GM12865 (cell line): ENCODE measurements at places on chromosomes 6 and 20.

DNA sequence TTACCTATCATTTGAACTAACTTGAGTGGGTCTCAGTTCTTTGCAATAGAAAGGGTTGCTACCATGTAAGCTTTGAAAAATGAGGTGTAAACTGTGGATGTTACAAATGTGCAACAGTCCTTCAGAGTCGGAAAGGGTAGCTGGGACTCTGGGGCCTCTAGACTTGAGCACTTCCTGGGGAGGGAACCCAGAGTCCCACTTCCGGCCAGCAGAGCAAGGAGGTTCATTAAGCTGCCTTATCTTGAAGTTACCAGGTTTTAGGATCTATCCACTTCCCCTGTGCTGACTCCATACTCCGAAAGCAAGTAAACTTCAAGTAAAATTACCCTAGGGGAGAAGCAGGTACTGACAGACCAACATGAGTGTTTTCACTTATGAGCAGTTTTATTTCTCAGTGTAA, 9.4 kb downstream of the TRIM10 start:
- no peak for DNase-seq

DNA sequence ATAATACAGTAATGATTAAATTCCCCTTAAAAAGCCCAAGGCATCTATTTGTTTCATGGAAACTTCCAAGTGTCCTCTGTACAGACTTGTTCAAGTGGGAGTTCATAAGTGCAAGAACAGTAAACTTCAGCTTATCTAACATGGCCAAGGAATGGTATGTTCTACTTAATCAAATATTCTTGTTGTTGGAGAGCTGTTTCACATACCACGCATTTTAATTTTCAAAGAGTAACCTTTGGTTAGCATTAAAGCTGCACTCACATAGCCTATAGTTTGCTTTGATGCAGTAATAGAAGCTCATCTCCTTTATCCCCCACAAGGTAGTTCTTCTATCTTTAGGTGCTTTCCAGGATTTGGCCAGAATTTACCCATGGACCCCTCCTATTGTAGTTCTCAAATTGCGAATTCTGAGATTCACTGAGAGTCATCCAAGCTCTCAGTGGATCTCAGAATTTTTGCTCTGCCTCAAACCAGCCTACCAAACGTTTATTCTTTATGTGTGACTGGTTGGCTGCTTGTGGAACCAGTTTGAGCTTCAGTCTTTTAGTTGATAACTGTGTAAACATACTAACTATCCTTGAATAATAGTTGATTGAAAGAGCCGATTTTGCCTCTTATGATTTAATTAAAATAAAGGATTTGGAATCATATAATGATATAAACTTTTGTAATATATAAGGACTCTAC, 668.0 kb upstream of the FLRT3 start:
- DNase-seq: no peak

DNA sequence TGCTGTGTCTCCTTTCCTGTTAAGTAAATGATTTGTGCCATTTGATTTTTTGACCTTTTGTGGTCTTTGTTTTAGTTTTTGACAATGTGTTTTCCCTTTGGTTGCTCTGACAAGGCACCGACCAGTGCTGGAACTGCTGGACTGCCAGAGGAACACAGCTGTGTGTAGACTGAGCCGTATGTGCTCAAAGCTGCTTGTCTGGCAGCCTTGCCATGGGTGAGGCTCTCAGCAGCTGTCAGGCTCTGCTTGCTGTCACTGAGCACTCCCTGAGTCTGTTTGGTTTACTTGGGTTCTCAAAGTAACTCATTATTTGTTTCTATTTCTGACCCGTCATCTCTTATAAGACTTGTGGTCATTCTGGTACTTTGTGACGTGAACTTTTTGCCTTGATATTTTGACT, 15.1 kb upstream of the SNRPB start:
- DNase-seq: no peak

DNA sequence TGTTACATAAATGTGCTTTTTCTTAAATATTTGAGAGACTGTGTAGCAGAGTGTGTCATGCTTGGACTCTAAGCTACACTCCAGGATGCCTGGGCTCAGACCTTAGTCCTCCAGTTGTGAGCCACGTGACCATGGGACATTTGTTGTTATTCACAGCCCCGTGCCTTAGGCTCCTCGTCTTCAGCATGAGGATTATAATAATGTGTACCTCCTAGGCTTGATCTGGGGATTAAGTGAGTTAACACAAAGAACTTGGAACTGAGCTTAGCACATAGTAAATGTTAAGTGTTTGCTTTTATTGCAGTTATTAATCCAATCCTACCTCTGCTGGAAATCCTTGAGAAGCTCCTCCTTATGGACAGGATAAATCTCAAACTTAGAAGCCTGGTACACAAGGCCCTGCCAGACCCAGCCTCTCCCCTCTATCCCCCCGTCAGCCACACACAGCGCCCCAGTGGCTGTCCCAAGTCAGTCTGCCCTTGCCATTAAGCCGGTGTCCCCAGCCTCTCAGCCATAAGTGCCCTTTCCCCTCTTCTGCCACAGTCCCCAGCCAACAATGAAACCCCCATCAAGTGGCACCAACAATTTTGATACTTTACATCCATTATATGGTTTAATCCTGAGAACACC, 177.5 kb downstream of the TMEM242 start:
- DNase-seq: no peak

GRCh38 chr6:105545228-105545920, 142.5 kb upstream of the PREP start:
- no peak for DNase-seq

DNA sequence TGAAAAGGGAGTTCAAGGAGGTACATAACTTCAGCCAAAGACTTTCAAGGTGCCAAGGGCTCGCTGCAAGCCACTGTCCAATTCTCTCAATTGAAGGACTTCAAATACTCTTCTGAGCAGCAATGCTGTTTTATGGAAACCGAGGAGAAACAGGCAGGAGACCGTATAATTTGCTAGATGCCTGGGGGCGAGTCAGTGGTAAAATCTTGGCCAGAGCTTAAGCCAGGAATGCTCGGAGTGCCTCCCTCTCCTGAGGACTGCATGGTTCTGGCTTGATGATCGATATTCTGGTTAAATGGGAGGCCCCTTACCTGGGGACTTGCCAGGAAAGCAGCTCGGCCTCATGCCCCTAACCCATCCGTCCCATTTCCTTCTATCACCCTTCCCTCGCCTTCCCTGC, 35.8 kb upstream of the NOP56 start:
- no peak for DNase-seq

DNA sequence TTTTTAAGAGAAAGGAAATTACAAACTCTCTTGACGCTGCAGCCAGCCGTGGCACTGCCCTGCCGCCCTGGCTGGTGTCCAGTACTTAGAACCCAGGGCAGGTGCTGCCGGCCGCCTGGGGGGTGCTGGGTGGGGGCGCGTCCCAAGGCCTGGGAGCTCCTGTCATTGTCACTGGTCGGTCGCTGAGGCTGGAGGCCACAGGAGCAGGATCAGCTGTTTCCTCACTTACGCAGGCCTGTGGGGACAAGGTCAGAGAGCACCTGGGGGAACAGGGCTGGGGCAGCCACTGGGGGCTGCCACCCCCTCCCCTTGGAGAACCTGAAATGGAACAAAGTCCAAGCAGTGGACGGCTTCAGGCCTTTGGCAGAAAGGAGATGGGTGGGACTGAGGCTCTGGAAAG, 5.6 kb downstream of the BIRC7 start:
- no peak for DNase-seq

DNA sequence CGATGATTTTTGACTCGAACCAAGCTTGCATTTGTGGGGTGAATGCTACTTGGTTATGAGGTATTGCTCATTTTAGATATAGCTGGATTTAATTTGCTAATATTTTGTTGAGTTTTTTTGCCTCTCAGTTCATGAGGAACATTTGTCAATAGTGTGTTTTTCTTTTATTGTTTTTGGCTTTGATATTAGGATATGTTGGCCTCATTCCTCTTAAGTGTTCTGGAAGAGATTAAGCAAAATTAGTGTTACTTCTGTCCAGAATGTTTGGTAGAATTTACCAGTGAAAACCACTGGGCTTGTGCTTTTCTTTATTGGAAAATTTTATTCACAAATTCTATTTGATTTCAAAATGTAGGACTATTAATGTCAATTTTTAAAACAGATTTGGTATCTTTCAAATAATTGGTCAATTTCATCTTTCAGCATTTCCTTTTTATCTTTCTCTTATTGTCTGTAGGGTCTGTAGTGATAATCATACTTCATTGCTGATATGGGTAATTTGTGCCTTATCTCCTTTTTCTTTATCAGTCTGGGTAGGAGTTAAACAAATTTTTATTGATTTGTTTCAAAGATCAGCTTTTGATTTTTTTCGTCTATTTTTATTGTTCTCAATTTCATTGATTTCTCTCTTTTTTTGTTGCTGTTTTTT, 14.1 kb downstream of the AIG1 start:
- DNase-seq: no peak

- DNase-seq: no peak
Measured at GRCh38 chr6:43219119-43219518, 10.2 kb downstream of the DNPH1 start.

GRCh38 chr6:4575714-4576113, 200.5 kb upstream of the CDYL start:
- no peak for DNase-seq

DNA sequence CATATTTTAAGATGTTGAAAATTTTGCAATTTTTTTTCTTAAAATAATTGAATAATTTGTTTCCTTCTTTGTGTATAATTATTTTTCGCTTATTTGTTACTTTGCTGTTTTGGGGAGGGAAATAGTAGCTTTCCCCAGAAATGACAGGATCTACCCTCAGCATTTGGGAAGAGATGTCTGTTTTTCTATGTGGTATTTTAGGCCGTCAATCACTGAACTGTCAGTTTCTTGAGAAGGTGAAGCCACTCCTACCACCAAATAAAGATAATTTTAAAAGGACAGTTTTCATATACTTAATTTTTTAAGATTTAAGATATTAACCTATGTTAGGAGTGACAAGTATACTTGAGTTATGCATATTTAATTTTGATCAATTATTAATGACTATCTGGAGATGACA, 31.5 kb downstream of the TSBP1 start:
- DNase-seq: no peak

DNA sequence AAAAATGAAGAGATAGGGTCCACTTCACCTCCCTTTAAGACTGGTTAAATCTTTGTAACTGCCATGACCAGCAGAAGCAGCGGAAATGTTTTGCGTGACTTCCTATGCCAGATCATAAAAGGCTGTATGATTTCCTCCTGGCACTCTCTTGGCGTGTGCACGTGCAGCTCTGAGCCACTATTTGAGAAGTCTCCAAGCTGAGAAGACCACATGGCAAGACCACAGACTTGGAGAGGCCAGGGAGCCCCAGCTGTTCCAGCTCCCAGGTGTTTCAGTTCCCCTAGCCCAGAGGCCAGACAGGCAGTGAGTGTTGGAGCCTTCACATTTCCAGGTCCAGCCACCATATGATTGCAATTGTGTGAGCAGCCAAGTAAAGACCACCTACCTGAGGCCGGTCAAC, 259.3 kb upstream of the RIN2 start:
- no peak for DNase-seq

- DNase-seq: no peak
Measured at GRCh38 chr6:25034431-25034921, 98.7 kb upstream of the RIPOR2 start.

- DNase-seq: no peak
Measured at GRCh38 chr6:158642097-158642601, 2.4 kb downstream of the DYNLT1 start.

DNA sequence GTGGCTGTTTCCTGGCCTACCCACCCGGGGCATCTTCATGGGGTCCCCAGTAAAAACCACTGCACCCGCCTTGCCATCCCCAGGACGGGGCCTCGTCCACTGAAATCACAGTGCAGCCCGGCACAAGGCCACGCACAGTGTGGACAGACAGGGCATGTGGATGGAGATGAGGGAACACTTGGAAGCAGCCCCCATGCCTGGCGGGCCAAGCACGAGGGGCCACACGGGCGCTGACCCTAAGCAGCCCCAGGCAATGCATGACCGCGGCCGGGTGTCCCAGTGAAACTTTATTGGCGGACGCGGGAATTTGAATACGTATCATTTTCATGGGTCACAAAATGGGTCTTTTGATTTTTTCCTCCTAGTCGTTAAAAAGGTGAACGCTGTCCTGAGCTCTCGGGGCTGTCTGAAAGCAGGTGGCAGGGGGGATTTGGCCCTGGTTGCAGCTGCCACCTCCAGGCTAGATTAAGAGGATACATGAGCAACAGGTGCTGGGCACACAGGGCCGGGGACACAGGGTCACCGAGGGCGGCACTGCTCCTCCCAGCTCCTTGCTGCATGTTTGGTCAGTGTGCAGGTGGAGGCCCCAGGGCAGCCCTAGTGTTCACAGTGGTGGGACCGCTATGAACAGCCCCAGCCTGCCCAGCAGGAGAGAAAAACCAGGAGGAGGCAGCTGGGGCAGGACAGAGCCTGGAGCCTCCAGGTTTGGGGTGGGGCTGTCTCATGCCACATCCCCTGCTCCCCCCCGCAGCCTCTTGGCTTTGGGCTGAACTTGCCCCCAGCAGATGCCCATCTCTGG, 74.9 kb upstream of the SLCO4A1 start:
- no peak for DNase-seq

- DNase-seq: no peak
Measured at GRCh38 chr20:15579688-15580087, 993.6 kb downstream of the KIF16B start.

DNA sequence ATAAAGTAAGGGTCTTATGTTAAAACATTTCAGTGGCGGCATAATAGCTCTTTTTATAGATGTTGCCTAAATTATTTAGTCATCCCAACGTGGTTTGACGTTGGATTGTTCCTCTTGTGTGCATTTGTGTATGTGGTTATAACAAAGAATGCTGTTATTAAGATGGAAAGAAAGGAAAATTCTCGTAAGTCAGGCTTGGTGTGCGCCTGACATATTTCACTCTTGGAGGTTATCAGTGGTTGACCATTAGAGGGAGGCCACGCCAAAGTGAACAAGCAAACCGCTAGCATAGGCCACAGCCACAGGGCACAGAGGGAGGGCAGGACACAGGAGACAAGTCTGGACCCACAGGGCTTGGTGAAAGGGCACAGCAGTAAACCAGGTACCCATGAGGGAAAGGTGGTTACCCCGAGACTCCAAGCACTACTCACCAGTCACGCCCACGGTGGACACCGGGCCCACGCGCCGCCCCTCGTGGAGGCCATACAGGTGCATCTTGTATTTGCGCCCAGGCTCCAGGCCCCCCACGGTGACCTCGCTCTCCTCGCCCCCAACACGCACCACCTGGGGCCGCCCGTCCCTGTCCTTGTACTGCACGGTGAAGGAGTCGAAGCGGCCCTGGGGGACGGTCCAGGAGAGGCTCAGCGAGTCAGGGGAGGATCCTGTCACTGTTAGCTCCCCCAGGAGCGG, 22.9 kb downstream of the CYP21A2 start:
- DNase-seq: no peak

GRCh38 chr6:139701003-139701402, 326.6 kb upstream of the CITED2 start:
- DNase-seq: no peak
